H4 (cell line): ENCODE measurements at places on chromosomes 12 and 14. TPM values are rescaled to one million over a fixed set of nuclear protein-coding genes. Genes with fewer than 3 reads are reported as not detected.

- DNase-seq, result no peak
Measured at GRCh38 chr12:7853557-7853956, 19.2 kb downstream of the SLC2A14 start.

- DNase-seq, result no peak
Measured at GRCh38 chr14:95290871-95291431, 28.8 kb downstream of the CLMN start.

GRCh38 chr12:109767456-109767855, 53.8 kb downstream of the FAM222A start:
- DNase-seq, result no peak

GRCh38 chr12:118503476-118503875, 127.1 kb downstream of the SUDS3 start:
- no peak for DNase-seq

DNA sequence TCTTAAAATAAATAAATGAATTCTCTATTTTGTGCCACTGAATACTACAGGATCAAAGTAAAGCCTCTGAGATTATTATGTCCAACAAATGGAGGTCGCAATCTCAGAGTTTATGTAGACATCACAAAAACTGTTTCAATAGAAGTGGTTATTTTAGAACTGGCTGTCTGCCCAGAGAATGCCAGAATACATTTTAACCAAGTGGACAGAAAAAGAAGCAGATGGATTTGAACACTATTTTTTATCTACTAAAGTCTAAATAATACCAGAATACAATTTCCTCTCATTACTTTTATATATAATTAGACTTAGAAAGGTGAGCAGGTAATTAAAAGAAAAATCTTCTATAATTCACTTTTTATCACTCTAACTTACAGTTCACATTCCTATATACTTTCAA, 118.3 kb downstream of the MED13L start:
- DNase-seq, result peak; percentile 25

DNA sequence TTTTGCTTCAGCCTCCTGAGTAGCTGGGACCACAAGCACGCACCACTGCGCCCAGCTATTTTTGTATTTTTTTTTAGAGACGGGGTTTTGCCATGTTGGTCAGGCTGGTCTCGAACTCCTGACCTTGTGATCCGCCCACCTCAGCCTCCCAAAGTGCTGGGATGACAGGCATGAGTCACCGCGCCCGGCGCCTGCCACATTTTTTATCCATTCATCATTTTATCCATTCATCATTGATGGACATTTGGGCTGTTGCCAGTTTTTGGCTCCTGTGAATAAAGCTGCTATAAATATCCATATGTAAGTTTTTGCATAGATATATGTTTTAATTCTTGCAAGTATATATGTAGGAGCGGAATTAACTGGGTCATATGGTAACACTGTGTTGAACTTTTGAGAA, 79.5 kb downstream of the DAAM1 start:
- no peak for DNase-seq

DNA sequence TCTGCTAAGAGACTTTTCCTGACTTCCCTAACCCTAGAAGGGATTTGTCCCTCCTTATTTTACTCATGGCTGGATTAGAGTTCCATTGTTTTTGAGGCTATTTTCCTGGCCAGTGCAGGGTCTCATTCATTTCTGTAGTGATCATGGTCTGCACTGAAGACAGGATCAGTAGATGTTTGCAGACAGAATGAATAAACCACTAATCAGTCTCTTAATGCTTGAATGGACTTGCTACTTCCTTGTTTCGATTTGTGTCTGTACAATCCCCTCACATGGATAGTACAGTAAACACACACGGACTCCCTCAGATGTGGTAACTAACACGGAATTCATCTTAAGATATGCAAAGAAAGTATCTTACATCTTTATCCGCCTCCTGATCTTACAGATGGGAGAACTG, 102.6 kb upstream of the PRB2 start:
- DNase-seq, result no peak

GRCh38 chr12:57732726-57733593, 5.6 kb downstream of the AGAP2 start:
- DNase-seq, result no peak

GRCh38 chr12:11209113-11209512, 22.4 kb upstream of the TAS2R42 start:
- no peak for DNase-seq

- DNase-seq, result no peak
Measured at GRCh38 chr12:43131301-43131700, 420.7 kb downstream of the ADAMTS20 start.

DNA sequence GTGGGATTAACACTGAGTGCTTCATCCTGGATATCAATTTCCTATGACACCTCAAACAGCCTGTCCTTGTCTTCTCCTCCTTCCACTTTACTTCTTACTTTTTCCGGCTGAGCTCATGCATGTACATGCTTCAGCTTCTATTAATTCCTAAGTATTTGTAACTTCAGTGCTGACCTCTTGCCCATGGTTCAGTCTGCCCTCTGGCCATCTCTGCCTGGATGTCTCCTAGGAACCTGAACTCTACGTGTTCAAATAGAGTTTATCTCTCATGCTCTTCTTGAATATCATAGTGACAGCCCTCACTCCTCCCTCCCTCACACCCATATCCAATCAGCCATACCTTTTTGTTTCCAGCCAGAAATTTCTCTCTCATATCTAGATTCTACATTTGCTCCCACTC, 141.6 kb downstream of the ATP23 start:
- DNase-seq, result no peak

- DNase-seq, result no peak
Measured at GRCh38 chr14:66361013-66361412, 125.2 kb upstream of the CCDC196 start.

DNA sequence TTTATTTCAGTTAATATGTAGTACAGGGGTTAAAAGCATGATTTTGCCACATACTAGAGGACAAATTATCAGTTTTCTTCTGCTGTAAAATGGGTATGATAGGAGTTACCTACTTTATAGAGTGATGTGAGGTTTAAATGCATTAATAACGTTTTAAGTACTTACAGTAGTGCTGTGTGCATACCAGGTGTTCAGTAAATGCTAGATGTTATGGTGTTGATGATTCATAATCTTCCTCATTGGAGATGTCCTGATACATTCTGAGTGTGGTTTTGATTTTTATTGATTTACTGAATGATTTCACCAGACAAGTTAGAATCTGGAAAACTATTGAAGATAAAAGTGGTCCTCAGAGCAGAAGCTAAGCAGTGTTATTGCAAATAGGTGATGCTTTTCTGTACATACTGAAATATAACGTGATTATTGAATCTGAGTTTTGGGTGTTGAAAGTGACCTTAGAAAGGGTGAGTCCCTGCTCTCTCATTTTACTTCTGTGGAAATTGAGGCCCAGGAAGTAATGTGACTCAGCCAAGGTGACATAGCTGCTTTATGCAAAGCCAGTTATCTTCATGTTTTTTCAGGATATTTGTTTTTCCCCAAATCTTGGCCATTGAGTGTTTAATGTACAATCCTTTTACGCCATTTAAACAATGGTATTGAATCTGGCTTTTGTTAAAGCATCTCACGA, 54.7 kb downstream of the VRK1 start:
- no peak for DNase-seq

DNA sequence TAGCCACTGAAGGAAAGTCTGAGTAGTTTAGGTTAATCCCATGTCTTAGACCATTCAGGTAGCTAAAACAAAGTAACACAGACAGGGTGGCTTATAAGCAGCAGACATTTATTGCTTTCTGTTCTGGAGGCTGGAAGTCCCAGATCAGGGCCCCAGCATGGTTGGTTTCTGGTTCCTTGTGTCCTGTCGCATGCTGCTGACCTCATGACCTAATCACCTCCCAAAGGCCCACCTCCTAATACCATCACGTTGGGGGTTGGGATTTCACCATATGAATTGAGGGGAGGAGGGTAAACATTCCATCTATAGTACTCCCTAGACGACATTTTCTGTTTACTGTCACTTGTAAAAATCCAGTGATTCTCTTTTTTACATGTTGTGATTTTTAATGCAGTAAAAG, 148.6 kb downstream of the FBXL14 start:
- DNase-seq, result no peak

DNA sequence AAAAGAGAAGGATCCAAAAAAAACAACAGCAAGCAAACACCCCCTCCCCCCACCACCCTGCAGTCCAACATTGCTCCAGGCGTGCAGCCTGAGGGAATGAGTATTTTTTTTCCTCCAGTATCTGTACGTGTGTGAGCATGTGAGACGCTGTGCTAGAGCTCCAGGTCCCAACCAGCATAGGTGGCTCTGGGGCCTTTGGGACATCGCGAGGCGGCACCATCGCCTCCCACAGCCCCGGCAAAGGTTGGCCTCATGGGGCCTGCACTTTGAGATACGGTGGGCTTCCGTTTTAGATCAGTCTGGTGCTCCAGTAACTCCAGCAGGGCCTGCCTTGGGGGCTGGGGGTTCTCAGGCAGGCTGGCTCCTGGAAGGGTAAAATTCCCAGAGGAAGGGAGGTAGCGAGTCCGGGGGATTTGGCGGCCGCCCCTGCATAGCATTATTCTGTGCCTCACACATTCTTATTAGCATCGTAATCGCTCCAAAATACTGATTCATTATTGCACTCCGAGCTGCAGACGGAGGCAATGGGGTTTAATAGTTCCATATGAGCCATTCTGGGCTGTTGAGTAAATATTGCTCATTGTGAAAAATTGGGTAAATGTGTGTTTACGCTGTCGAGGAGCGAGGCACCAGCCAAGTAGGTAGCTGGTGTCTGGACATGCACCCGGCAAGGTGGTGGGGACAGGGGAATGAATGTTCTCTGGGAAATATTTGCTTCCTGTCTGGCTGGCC, 143.1 kb upstream of the MYL2 start:
- DNase-seq, result no peak

DNA sequence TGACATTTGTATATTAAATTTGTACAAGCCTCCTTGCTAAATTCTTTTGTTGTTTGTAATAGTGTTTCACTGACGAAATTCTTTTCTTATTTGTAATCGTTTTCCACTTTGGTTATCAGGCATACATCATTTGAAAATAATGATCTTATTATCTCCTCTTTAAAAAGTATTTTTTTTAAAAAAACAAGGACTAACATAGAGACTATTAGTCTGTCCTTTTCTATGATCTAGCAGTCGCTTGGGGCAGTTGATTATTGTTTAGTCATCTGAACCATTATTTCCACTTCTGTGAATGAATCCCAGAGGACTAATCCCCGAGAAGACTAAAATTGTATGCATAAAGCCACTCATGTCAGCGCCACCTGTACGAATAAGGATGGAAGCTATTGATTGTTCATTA, 11.5 kb downstream of the ADGRD1 start:
- no peak for DNase-seq

- peak; percentile 54 for DNase-seq
Measured at GRCh38 chr14:96162741-96163140, 41.9 kb upstream of the BDKRB2 start.

GRCh38 chr14:91388551-91388975, 29.1 kb downstream of the CCDC88C start:
- no peak for DNase-seq

GRCh38 chr14:86940106-86940505, 1052.9 kb downstream of the GALC start:
- peak; percentile 5 for DNase-seq

Gene PCED1B
- total RNA-seq, result 1.1 TPM in 1 of 2 replicates, not detected in the other

Gene OAS1
- 48.0 and 70.8 TPM in 2 replicates for total RNA-seq

Gene EFCAB11
- total RNA-seq, result 13.4 and 14.3 TPM in 2 replicates

Gene SCN8A
- 0.27 and 0.43 TPM in 2 replicates for total RNA-seq

Gene TEAD4
- 12.7 and 23.6 TPM in 2 replicates for total RNA-seq

Gene TPH2
- total RNA-seq, result not detected in 2 replicates

Gene MDGA2
- 2.8 and 4.8 TPM in 2 replicates for total RNA-seq

Gene ACOT4
- total RNA-seq, result 0.19 TPM in 1 of 2 replicates, not detected in the other
